ENCODE measurements at places on chromosomes 6 and 20. TPM values are rescaled to one million over a fixed set of nuclear protein-coding genes. Genes with fewer than 3 reads are reported as not detected.

The BPIFA1 gene
- total RNA-seq = not detected

The EFHC1 gene
- total RNA-seq = 36.4 TPM

The WFDC10A gene
- total RNA-seq = not detected

The RAMACL gene
- total RNA-seq = 2.6 TPM

The BHLHE23 gene
- not detected for total RNA-seq

The NANP gene
- total RNA-seq = 5.6 TPM

All from metanephros (tissue), 2 donors.